ENCODE measurements at places on chromosomes 7 and 10.

DNA sequence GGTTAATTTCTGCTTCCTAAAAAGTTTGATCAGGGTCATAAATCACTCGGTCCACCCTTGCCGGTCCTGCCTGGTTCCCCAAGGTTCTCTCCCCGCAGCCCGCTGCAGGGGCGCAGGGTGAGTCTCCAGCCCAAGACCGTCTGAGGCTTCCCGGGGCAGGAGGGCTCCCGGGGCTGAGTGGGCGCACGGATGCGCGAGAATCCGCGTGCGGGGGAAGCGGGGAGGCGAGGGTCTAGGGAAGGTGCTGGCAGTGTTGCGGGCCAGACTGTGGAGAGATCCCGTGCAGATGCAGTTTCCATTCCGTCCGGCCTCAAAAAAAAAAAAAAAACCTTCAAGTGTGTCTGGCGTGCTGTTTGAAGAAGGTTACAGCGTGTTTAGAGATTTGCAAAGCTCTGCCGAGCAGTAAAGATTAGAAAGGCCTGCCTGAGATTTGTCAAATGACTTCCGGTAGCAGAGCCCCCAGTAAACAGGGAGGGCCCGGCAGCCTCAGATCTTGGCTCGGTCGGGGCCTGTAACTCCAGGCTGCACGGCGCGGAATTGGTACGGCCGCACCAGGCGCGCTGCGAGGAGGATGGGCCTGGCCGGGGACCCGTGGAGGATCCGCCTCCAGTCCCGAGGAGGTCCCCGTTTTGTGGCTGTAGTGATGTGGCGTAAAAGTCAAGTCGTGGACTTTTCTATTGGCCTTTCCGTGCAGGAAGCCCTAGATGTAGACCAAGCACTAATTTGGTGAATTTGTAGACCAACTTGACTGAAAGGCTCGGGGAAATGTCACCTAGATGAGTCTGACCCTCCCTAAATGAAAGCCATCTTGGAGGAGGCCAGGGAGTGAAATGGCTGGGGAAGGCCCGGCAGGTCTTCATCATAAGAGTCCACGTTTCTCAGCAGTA, 293.2 kb upstream of the NFE2L3 start:
- DNase-seq = no peak

GRCh38 chr10:47076949-47077361, 165.7 kb downstream of the PTPN20 start:
- DNase-seq = no peak

DNA sequence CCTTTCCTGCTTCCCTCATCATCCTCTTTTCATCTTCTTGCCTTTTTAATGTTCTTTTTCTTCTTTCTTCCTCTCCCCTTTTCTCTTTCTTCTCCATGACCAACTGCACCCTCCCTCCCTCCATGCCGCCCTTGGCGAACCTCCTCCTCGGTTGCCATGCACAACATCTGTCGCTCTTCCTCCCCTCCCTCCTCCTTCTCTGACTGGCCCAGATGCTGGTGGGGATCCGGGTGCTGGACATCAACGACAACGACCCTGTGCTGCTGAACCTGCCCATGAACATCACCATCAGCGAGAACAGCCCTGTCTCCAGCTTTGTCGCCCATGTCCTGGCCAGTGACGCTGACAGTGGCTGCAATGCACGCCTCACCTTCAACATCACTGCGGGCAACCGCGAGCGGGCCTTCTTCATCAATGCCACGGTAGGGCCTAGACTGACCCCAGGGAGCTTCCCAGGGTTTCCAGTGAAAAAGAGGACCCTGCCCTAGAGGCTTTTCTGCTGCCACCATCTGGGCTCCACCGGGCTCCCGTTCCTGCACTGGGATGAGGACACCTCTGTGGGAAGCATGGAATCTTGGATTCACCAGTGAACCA, 11.5 kb upstream of the VSIR start:
- DNase-seq = no peak

GRCh38 chr10:25232204-25232603, 57.4 kb downstream of the GPR158 start:
- no peak for DNase-seq

DNA sequence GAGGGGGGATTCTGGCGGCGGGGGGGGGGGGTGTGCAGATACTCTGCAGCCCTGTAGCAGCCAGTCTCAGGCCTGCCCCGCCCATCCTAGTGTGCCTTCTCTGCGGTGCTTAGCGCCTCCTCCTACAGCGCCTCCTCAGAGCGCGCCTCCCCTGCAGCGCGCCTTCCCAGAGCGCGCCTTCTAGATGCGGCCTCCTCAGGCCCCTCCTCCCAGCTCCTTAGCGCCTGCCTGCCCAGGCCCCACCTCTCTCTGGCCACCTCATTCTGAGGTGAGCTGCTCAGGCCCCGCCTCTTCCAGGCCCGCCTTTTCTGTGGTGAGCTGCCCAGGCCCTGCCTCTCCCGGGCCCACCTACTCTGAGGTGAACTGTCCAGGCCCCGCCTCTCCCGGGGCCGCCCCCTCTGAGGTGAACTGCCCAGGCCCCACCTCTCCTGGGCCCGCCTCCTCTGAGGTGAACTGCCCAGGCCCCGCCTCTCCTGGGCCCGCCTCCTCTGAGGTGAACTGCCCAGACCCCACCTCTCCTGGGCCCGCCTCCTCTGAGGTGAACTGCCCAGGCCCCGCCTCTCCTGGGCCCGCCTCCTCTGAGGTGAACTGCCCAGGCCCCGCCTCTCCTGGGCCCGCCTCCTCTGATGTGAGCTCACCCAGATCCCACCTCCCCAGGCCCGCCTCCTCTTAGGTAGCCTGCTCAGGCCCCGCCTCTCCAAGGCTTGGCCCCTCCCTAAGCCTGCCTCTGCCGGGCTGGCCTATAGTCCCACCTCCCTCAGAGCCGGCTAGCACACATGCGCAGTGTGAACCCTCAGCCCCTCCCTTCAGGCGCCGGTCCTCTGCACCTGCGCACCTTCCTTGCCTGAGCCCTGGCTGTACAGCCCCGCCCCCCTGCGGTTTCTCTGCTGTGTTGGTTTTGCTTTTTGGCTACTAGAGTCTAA, 2.1 kb upstream of the SGCE start:
- DNase-seq = peak; percentile 82

GRCh38 chr10:27646604-27647175, 98.9 kb downstream of the MKX start:
- DNase-seq = no peak

- no peak for DNase-seq
These were observed 27.8 kb upstream of the LBX1 start for GRCh38 chr10:101257084-101257483.

GRCh38 chr7:44451123-44451522, 39.3 kb downstream of the NUDCD3 start:
- DNase-seq = no peak

DNA sequence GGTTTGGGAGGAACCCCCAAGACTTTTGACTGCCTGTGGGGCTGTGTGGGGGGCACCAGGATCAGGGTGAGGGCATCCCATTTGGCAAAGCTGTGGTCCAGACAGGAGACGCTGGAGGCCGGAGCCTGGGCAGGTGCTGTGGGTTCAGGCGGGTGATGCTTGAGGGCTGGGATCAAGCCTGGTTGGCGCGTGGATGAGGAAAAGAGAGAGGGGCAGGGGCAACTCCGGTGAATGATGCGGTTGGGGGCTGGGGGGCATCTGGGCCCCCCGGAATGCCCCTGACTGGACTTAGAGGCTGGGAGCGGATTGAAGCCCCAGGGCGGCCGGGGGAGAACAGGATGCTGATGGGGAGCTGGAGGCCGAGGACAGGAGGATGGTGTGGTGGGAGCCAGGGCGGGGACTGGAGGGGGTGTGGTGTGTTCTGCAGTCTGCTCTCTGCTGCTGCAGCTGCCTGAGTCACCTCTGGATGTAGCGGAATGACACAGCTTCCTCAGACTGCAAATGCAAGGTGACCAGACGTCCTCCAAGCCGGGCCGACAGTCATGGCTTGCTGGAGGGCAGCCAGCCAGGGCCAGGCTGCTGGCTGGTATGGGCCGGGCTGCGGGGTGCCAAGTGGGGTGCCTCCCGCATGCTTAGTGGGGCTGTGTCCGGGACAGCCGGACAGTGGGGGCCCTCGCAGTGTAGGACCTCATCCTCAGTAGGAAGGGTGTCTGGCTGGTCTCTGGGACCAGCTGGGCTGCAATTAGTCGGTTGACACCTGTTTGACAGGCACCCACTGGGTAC, 3.2 kb downstream of the MAFK start:
- DNase-seq = no peak

DNA sequence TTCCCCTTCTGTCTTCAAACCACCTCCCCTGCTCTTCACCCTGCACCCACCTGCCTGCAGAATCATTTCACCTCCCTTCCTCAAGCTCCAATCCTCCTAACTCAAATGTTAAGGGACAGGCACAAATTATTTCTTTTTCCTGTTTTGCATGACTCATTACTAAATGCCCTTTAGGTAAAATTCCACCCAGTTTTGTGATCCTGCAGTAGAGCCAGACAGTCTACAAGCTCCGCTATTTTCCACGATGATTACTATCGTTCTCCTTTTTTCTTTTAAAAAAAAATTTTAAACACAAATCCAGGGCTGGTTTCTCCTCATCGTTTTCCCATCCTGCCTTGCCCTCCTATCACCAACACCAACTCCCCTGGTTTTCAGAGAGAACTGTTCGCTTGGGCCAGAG, 186.8 kb upstream of the YAE1 start:
- DNase-seq = no peak
